ENCODE measurements at places on chromosomes 5 and 9. TPM values are rescaled to one million over a fixed set of nuclear protein-coding genes. Genes with fewer than 3 reads are reported as not detected.

- DNase-seq = no peak
These were observed 173.1 kb downstream of the KDM4C start for GRCh38 chr9:6930827-6931226.

GRCh38 chr5:150114773-150115408 is 28.5 kb upstream of the CSF1R start:
- DNase-seq = no peak

DNA sequence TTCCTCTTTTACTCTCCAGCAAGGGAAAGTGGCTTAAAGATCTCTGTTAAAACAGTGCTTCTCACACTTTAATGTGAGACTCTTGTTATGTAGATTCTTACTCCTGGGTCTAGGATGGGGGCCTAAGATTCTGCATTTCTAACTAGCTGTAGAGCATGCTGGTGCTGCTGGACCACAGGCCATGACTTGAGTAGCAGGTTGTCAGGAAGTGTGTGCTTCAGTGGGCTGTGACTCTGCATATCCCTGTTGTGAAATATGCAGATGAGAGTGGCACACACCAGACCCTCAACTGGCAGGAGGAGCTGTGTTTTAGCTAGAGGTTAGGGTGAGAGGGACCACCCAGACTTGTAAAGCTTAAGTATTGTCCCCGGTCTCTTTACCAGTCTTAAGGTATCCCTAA is 191.1 kb upstream of the DMRT1 start:
- no peak for DNase-seq

- DNase-seq = no peak
These were observed 13.1 kb downstream of the ARHGEF37 start for GRCh38 chr5:149594206-149594895.

- no peak for DNase-seq
These were observed 96.5 kb downstream of the DAPK1 start for GRCh38 chr9:87594194-87594593.

DNA sequence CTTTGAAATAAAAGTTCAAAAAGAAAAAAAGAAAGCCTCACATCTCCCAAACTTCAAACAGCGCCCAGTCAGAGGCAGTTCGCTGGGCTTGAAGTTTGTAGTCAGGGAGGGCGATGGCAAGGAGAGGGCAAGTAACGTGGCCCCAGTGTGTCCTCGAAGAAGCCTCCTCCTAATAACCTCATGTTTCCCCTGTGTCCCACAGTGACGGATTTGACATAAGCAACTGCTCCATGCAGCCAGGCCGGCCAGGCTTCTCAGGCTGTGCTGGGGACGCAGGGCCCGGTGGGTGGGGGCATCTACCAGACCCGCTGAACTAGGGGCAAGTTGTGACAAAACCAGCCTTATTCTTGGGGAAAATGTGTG is 172.2 kb downstream of the ERCC6L2 start:
- DNase-seq = no peak

DNA sequence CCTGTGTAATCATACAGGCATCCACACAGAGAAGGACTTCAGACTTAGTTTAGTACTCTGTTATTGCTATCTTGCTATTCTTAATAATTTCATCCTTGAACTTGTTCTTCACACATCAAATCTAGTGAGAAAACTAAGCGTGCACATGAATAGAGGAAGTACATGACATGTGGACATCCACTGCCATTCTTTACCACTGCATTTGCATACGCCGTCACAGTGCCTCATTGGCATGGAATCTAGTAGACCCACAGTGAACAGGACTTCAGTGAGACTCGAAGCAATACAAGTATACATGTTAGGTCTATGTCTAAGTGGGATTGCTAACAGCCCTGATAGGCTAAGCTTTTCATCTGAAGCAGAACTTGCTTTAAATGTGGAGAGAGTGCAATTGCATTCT is 592.1 kb downstream of the TLE4 start:
- DNase-seq = no peak

DNA sequence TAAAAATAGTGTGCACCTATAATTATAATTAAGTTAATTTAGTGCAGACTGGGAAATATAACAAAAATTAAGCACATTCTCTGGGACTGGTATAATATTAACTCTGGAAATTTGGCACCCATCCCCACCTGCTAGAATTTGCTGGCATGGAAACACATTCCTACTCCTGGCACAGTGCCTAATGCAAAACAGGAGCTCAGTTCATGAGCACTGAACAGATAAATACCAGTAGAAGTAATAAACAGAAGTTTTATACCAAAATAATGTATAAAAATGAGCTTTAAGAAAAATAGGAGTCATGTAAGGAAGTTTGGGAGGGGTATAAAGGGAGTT is 23.7 kb upstream of the NPR3 start:
- DNase-seq = no peak

- no peak for DNase-seq
These were observed 300.5 kb upstream of the ATP10B start for GRCh38 chr5:161152415-161152940.

GRCh38 chr9:78982849-78983248 is 588.9 kb upstream of the TLE4 start:
- no peak for DNase-seq

DNA sequence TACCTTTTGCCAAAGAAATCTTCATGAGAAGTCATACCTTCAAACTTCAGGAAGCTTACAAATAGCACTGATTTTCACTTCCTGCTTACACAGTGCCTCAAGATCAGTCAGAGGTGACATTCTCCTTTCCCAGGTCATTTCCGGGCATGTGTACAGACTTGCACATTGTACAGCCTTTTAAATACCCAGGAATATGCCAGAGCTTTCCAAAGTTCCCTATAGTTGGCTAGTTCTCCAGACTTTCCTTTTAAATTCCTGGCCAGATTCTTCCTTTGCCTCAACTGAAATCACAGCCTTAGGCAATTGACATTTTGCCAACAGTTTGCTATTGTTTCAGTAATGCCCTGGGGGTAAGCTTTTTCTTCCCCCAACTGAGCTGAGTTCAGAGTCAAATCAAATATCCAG is 47.2 kb downstream of the RFX3 start:
- no peak for DNase-seq

DNA sequence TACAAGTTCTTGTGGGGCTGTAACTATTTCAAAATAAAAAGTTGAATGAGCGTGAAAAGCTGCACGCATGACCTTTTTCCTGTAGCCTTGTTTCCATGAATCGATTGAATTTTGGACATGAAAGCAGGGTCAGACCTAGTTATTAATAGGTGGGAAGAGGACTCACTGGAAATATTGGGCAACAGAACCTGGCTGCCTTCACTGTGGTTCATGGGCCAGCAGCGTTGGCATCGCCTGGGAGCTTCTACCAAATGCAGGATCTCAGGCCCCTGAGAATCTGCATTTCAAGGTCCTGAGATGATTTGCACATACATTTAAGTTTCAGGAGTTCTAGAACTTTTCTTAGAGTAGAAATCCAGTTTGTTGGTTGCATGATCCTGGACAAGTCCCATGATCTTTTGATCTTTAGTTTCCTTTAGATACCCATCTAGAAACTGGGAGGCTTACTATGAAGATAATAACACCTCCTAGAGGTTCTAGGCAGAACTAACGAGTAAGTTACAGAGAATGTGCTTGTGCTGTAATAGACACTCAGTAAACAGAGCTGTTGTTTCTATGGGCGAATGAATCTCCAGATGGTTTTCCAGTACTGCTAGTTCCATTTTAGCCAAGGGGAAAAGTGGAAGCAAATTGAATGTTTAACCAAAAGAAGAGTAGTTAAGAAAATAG is 12.4 kb downstream of the ANKRD33B start:
- DNase-seq = no peak

The TUSC1 gene
- 0.53 TPM for total RNA-seq

The FCN1 gene
- total RNA-seq = not detected

The ACER2 gene
- total RNA-seq = 7.5 TPM

The SV2C gene
- total RNA-seq = 0.27 TPM

Measured in progenitor cell of endocrine pancreas (in vitro differentiated cells).